Thyroid gland (tissue), 4 donors: ENCODE measurements at places on chromosomes 4 and X. TPM values are rescaled to one million over a fixed set of nuclear protein-coding genes. Genes with fewer than 3 reads are reported as not detected.

DNA sequence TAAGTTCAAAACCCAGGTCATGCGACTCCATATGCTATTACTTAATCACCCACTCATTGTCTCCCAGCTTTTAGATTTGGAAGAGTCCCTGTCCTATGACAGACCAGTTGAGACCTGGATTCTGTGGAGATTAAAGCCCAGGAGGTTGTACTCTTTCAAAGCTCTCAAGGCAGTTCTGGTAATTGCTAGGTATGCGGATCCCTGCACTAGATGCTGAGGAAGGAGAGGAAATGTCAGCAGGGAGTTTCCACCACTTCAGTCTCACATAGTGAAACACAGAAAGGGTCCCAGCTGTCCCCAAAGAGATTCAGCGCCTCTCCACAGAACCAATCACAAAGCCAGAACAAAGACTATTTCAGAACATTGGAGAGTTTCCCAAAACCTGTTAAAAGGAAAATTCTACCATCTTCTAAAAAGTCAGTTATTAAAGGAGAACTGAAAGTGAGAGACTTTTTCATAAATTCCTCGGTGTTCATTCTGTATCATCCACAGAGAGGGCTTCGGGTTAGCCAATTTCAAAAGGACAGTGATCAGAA is 53.4 kb downstream of the IRF2 start:
- no peak for DNase-seq

DNA sequence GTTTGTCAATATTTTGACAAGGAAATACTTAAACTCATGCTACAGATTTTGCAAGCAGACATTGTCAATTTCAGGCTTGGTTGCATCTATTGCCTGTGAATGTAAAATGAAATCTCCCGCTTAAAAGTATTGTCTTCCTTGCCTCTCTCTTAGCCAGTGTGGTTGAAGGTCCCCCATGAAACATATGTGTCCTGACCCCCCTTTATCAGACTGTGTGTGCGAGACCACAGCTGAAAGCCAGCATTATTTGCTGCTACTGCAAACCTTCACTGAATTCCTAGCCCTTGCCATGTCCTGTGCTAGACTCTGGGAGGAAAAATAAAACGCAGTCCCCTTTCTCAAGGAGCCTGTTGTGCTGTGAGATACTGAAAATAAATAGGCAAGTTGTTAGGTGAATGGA is 16.6 kb upstream of the CLNK start:
- no peak for DNase-seq

- no peak for DNase-seq
Observed at GRCh38 chrX:116198810-116199209, 28.3 kb downstream of the AGTR2 start.

DNA sequence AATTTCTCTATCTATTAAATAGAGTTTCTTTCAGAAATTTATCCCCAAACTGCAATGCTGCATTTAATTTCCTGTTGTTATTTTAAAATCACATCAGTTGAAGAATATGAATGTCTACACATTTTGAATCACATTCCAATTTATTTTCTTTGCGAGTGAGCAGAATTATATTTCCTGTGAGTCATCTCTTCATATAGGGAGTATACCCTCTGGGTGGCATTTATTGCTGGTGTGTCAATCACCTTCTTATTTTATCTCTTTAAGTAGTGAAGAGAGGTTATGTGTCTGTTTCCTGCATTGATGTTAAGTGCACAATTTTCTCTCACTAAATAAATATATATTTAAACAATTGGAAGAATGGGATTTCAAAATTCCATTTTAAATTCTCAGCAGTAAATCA is 511.0 kb upstream of the ATOH1 start:
- no peak for DNase-seq

- DNase-seq: no peak
Observed at GRCh38 chr4:46503739-46504138, 113.8 kb upstream of the GABRA2 start.

The PAGE5 gene
- not detected for total RNA-seq

The ATP11C gene
- 22.8 TPM for total RNA-seq

The CSAG3 gene
- total RNA-seq: not detected

The CLDN2 gene
- total RNA-seq: 0.34 TPM

The CC2D2A gene
- total RNA-seq: 22.3 TPM
